ENCODE measurements at places on chromosomes 16 and 17. TPM values are rescaled to one million over a fixed set of nuclear protein-coding genes. Genes with fewer than 3 reads are reported as not detected.

GRCh38 chr16:77822661-77823060 is 34.3 kb downstream of the VAT1L start:
- no peak for DNase-seq

GRCh38 chr16:88732172-88732960 is 26.1 kb downstream of the CTU2 start:
- no peak for DNase-seq

DNA sequence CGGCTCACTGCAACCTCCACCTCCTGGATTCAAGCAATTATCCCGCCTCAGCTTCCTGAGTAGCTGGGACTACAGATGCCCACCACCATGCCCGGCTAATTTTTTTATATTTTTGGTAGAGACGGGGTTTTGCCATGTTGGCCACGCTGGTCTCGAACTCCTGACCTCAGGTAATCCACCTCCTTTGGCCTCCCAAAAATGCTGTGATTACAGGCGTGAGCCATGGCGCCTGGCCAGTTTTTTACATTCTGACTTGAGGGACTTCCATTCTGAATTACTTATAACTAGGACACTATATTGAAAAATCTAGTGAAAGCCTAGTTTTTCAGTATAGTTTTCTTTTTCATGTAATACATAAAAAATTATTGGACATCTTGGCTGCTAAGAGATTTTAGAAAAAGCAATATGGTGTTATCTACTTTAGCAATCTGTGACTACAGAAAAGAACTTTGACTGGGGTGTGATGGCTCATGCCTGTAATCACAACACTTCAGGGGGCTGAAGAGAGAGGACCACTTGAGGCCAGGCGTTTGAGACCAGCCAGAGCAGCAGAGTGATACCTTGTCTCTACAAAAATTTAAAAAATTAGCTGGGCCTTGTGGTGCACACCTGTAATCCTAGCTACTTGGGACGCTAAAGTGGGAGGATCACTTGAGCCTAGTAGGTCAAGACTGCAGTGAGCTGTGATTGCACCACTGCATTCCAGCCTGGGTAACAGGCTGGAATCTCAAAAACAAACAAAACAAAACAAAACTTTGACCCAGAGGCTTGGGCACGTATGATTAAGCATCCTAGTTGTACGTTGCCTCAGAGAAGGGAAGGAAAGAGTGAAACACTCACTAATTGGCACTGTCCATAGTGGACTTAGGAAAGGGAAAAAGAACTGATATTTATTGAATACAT is 26.8 kb upstream of the GOSR1 start:
- DNase-seq: no peak

- DNase-seq: peak; percentile 85
Observed at GRCh38 chr16:88773812-88774291, 11.2 kb downstream of the PIEZO1 start.

- no peak for DNase-seq
Observed at GRCh38 chr16:59044616-59045015, 310.5 kb upstream of the GOT2 start.

- DNase-seq: no peak
Observed at GRCh38 chr16:24255456-24256371, at the start of gene CACNG3. Gene CACNG3, plus strand, starts transcription at chr16:24256335. Its CDS starts 420 bp downstream, at chr16:24256755.

DNA sequence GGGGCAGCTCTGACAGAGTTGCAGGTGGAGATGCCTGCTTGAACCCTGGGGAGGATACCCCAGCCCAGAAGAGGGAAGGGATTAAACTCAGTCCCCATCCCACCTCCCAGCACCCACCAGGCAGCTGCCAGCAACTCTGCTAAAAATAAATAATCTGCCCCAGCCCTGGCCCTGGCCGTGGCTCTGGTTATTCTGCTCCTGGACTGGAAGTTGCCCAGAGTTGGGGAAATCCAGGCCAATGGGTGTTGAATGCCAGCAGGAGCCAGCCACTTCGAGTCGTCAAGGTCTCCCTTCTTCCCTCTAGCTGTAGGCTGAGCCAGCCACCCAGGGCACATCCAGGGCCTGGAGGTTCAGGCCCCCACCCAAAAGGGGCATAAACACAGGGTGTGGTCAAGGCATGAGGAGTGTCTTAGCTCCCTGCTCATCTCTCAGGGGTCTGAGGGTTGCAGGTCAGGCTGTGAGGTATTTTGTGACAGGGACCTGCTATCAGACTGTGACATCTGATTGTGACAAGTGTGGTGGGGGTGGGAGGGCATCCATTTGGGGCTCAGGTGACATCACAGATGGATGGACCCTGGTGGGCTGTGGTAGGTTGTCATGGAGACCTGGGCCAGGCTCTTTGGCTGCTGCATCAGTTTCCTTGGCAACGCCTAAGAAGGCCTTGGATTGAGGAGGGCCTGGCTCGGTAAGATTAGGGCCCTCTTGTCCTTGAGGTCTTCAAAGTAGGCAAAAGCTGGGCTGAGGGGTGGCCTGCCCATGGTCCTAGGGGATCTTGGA is 1.0 kb upstream of the RRAD start:
- peak; percentile 77 for DNase-seq

Gene BCO1
- not detected for total RNA-seq

Gene RSKR
- total RNA-seq: 4.3 TPM

Gene CCL2
- 40.7 TPM for total RNA-seq

Gene ASPA
- total RNA-seq: 4.6 TPM

DNA sequence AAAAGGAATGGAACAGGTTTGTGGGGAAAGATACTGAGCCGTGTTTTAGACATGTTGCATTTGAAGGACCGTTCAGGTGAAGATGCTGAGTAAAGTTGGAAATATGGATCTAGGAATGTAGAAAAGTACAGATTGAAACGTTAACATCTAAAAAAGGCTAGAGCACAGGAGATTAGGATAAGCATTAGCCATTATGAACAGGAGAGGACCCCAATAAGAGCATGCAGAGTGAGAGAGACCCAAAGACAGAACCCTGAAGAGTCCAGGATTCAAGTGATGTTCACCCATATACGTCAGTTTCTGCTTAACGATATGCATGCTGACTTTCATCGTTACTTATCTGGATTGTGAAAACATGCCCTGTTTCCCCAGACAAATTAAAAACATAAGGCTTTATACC is 140.5 kb downstream of the STX8 start:
- no peak for DNase-seq

DNA sequence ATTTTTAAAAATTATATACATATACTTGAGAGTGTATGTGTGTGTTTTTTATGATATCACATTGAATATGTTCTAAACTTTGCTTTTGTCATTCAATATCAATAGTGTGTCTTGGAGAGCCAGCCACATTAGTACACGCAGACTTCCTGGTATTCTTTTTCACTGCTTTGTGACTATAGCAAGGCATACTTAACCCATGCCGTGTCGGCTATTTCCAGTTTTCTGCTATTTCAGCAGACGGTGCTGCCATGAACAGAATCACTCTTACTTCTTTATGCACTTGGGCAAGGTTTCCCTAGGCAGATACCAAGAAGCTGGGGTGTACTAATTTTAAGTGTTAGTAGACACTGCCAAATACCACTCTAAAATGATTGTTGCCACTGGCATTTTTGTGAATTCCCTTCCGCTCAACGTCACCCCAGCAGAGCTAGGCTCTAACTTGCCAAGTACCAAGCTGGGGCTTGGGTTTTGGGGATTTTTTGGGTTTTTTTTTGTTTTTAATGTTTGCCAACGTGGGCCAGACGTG is 134.9 kb downstream of the SOCS1 start:
- no peak for DNase-seq

Gene MMP2
- total RNA-seq: 183 TPM

Gene SSTR5
- total RNA-seq: not detected

DNA sequence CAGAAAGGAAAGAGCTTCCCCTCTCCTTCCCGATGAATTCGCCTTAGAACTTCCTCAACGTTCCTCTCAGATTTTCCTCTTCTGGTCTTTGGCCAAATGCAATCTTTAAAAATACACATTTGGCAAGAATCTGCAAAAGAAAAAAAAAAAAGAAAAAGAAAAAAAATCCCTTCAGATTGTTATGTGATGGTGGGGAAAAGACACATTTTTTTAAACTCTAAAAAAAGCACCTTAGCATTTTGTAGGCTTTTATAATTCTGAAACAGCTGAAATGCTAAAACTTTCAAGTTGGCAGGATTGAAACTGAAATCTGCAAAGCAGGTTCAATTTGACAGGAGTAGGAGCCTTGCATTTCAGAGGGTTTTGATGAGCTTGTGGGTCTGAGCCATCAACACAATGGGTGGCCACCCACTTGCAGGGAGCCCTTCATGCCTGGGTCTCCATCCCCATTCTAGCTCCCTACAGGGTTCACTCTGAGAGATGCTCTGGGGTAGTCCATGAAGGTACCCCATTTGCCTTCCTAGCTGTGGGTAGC is 33.1 kb downstream of the CACNG3 start:
- no peak for DNase-seq

Gene MT4
- not detected for total RNA-seq

Gene RASD1
- 12.5 TPM for total RNA-seq

DNA sequence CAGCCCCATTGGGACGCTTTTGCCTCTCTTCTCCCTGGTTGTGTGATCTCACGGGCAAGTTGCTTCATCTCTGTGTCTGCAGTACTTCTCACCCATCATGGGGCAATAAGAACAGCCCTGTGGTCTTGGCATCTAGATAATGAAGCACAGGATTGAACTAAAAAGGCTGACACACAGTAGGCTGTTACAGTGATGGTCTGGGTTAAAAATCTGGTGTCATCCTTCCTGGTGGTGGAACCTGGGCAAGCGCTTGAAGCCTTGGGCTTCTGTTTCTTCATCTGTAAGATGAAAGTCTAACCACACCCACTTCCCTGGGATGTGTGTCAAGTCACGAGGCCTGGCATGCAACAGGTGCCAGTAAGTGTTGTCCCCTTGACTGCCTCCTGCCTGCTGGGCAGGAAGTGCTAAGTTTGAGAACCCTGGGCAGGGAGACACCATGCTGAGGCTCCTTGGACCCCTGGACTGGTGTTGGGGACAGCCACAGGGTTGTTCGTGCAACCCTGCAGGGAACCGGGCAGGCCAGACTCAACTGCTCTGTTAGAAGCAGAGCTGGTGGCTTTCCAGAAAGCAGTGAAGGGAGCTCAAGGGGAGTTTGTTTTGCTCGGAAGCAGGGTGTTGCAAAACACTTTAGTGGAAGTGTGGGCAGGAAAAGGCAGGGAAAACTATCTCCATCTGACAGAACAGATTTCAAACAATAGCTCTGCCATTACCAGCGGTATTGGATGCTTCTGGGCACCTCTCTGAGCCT is 5.9 kb upstream of the MAP2K3 start:
- no peak for DNase-seq

Gene CCL3
- total RNA-seq: 1.2 TPM

- DNase-seq: peak; percentile 97
Observed at GRCh38 chr17:15502369-15503112, 35.1 kb upstream of the CDRT4 start.

- no peak for DNase-seq
Observed at GRCh38 chr17:65678546-65678945, 117.1 kb upstream of the AXIN2 start.

GRCh38 chr16:67246756-67247191 is 507 bp downstream of the FHOD1 start:
- no peak for DNase-seq

GRCh38 chr16:6375465-6376075 is 957.1 kb upstream of the RBFOX1 start:
- DNase-seq: no peak

Gene ATF7IP2
- total RNA-seq: 9.3 TPM

DNA sequence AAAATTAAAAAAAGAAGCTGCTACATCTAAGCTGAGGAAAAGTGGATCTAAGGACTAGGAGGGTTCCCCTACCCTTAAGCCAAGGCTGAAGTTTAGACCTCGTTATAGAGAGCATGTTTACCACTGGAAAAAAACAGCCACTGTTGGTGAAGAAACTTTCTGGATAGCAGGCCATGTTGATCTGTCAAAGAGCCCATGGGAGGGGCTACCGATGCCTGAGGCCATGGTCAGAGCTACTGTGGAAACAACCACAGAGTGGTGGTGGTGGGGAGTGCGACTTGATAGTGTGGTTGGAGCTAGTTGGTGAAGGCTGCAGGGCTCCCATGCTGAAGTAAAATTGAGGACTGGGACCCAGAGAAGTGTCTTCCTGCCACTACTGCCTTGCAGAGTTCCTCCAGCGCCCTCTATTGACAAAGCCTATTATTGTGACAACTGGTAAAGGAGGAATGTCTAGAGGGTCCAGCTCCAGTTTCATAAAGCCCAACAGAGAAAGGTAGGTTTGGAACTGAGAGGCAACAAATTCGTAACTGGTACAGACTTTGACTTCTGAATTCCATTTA is 12.7 kb upstream of the FAM20A start:
- no peak for DNase-seq

Gene UTS2R
- total RNA-seq: not detected

- DNase-seq: no peak
Observed at GRCh38 chr17:48609033-48609432, 1.8 kb downstream of the HOXB7 start.

DNA sequence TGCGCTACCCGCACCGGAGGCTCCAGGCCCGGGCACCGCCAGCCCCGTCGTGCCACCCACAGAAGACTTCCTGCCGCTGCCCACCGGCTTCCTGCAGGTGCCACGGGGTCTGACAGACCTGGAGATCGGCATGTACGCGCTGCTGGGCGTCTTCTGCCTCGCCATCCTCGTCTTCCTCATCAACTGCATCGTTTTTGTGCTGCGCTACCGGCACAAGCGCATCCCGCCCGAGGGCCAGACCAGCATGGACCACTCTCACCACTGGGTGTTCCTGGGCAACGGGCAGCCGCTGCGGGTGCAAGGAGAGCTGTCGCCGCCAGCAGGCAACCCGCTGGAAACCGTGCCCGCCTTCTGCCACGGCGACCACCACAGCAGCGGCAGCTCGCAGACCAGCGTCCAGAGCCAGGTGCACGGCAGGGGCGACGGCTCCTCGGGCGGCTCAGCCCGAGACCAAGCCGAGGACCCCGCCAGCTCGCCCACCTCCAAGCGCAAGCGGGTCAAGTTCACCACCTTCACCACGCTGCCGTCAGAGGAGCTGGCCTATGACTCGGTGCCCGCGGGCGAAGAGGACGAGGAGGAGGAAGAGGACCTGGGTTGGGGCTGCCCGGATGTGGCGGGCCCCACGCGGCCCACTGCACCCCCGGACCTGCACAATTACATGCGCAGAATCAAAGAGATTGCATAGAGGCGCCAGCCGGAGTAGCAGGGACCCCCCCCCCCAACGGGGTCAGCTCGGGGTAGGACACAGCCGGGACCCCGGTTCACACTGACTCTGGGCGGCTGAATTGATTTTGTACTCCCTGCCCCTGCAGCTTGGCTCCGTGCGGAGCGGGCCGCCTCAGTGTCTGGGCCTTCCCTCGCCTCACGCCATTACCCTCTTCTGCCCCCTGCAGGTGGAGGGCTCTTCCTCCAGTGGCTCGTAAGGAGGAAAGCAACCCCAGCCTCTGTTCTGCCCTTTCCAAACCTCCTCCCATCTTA is 58.5 kb downstream of the TMEM132E start:
- DNase-seq: peak; percentile 82

Gene MYH3
- total RNA-seq: 1.1 TPM

DNA sequence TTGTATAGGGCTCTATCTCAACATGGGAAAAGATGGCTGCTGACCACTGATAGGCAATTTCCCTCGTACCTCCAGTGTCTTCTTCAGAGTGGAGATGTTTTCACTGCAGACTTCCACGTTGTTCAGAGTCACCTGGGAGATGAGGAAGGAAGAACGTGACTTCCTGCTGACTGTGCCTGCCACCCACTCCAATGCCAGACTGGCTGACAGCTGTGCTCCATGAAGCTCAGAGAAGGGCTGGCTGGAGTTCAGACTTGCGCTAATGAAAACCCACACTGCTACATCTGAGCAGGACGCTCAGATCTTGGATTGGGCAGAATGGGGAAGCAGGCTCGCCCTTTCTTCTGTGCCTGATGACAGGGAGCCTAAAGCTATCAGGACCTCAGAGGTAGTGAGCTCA is 33.1 kb downstream of the COG4 start:
- DNase-seq: no peak
